D721Med (cell line): ENCODE measurements at places on chromosomes 5 and 9.

GRCh38 chr5:136364307-136364706 is 1.0 kb downstream of the TRPC7 start:
- DNase-seq = no peak

GRCh38 chr9:70603020-70603411 is 188.6 kb upstream of the KLF9 start:
- no peak for DNase-seq

GRCh38 chr5:179668391-179668790 is 12.4 kb downstream of the CBY3 start:
- no peak for DNase-seq

- no peak for DNase-seq
Observed at GRCh38 chr5:159489779-159490178, 159.5 kb upstream of the IL12B start.

DNA sequence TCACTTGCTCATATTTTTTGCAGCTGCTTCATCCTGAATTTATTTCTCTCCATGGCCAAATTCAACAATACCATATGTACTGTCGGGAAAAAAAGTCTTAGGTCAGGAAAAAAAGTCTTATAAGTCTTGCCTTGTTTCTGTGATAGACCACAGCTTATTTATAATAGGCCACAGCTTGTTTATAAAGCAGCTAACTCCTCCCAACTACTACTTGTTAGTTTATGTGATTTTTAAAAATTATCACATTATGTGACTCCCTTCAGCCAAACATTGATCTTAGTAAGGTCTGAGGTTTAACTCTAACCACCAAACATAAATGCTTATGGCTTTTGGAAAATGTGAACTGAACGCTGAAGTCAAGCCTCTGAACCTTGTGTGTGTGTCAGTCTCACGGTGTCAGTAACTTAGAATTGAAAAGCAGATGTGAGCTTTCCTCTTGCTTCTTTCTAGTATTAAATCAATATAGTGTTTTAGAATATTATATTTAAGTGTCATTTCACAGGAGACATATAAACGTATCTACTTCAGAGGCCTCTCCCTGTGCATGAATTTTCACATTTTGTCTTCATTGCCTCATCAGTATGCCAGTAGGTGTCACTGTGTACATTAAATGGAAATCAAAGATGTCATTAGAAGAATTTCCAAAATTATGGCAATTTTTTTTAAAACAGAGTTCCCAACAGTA is 51.3 kb downstream of the SNX24 start:
- no peak for DNase-seq

- no peak for DNase-seq
Observed at GRCh38 chr5:178293400-178293799, 60.8 kb upstream of the PHYKPL start.

DNA sequence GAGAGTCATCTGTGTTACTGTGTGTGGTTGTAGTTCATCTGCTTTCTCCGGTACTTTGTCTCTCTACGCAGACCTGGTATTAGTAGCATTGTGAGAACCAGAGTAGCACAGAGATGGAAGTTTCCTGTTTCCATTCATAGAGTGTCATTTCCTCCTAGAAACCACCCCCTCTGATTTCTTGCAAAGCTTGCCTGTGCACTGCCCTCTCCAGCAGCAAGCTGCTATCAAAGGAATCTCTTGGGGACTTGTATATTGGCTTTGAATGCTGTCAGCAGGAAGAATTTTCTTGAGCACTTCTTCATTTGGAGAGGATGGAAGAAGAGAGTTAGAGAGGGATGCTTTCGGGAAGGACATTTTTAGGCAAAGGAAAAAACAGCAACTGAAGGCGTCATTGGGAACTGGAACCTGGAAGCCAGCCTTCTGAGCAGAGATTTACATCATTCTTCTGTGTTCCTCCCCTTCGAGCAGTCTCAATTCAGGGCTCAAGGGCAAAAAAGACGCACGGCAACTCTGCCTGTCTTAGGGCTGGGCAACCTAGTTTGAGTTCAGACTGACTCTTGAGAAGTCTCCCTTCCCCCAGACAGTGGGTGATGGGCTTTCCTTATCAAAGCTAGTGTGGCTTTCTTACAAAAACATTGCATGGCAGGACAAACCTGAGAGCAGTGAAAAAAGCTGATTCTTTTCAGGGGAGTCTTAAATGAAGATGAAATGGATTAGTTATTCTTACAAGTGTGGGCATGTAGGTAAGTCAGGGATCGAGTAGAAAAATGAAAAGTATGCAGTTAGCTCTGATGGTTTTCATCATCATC is 226.3 kb downstream of the AOPEP start:
- DNase-seq = no peak

DNA sequence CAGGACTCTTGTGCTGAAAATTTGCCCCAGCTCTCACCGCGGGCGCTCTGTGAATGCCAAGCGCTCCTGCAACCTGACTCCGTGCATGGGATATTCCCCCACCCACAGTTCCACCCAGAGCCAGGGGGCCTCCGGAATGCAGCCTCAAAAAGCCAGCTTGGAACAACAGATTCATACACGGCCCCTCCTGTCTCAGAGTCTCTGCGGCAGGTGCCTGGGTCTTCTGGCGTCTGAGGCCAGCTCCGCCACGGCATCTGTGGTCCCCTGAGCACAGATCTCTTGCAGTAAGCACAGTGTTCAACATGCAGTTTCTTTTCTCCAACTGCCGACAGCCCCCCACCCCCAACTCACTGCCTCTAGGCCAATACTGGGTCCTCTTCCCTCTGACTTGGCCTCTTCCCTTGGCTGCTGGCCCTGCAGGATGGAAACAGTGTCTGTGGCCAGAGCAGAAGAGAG is 355.7 kb upstream of the IRX2 start:
- DNase-seq = no peak

GRCh38 chr5:156981481-156981880 is 18.5 kb upstream of the TIMD4 start:
- no peak for DNase-seq

GRCh38 chr5:133938929-133939328 is 29.5 kb downstream of the C5orf15 start:
- DNase-seq = no peak

DNA sequence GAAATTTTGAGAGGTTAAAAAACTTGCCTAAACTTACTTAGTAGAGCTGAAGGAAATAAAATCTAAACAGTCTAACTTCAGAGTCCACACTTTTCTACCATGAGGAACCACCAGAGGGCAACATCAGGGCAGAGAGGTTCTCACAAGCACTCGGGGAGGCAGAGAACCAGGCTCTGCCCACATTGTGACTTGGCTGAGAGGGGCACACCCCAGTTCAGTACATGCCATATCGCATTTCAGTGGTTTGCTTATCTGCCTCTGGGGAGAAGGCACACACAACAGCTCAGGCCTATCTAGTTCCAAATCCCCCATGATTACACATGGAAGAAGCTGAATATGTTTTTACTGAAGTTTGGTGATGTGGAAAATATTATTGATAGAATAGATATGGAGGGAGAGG is 49.2 kb downstream of the EQTN start:
- no peak for DNase-seq

DNA sequence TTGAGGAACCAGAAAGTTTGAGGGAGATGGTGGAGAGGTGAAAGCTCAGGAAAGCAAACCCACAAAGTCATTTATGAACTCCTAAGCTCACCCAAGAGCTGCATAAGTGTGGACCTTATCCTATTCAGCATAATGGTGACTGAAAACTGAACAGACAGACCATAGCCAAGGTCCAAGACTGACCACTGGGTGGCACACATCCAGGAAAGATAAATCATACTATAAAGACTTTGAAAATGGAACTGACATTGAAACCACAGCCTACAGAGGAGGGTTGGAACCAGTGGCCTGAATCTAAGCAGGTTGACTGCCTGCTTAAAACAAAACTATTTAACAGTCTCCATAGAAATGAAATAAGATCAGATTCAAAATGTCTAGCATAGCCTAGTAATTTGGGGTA is 121.0 kb upstream of the RGS7BP start:
- no peak for DNase-seq

DNA sequence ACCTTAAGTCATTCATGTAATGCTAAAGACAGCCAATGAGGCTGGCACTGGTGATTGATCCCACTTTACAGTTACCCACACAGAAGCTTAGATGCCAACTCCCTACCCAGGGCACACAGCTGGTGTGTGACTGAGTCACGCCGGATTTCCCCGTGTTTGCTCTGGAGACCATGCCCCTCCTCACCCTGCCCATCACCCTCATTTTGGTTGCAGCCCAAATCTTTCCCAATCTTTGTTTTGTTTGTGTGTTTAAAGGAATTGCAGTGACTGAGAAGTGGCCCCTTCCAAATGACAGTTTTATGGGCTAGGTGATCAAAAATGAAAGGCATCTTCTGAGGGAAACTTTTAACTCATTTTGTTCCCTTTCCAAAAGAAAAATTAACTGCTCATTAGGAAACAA is 10.9 kb downstream of the FBXL7 start:
- no peak for DNase-seq

DNA sequence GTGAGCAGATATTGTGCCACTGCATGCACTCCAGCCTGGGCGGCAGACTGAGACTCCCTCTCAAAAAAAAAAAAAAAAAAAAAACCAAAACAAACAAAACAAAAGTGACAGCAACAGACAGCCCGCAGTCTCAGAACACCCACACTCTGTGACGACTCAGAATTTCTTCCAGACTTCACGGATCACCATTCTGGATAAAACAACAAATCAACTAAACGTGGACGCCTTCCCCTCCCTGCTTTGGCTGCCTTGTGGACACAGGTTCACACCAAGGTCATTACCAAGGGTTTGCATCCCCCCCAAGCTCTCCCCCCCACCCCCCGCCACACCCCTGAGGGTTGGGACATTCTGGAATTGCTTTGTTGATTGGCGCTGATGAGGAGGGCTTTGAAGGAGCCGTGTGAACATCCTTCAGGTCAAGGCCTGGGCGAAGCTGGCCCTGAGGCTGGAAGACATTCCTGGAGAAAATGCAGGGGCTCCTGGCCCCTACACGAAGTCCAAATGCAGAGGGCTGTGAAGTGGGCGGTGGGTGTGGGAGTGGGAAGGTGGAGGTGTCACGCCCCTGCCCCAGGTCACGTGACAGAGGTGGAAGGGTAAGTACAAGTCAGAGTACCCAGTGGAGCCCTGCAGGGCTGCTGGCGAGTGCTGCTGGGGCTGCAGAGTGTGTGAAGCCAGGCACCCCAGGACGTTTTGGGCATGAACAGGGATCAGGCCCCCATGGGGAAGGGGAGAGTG is 10.1 kb downstream of the LCN10 start:
- DNase-seq = no peak

GRCh38 chr5:148620696-148621095 is 33.6 kb downstream of the HTR4 start:
- no peak for DNase-seq

- no peak for DNase-seq
Observed at GRCh38 chr5:83485842-83486241, 14.3 kb downstream of the VCAN start.
